ENCODE measurements at places on chromosomes 7 and 10. TPM values are rescaled to one million over a fixed set of nuclear protein-coding genes. Genes with fewer than 3 reads are reported as not detected.

Gene SLC26A3
- total RNA-seq, result not detected

Gene PON3
- 5.9 TPM for total RNA-seq

Gene GIMAP4
- total RNA-seq, result 19.3 TPM

Gene ALOX5
- total RNA-seq, result 67.5 TPM

Gene MRPL43
- total RNA-seq, result 84.6 TPM

Gene NUTM2B
- total RNA-seq, result 0.16 TPM

Gene GDF2
- total RNA-seq, result not detected

Gene TAS2R38
- not detected for total RNA-seq

Gene CRPPA
- 2.9 TPM for total RNA-seq

Gene TMEM176B
- 105 TPM for total RNA-seq

Gene ODAD2
- 0.33 TPM for total RNA-seq

Gene LFNG
- total RNA-seq, result 9.1 TPM

Gene FZD8
- total RNA-seq, result 2.9 TPM

Gene PPP1R3A
- total RNA-seq, result not detected

DNA sequence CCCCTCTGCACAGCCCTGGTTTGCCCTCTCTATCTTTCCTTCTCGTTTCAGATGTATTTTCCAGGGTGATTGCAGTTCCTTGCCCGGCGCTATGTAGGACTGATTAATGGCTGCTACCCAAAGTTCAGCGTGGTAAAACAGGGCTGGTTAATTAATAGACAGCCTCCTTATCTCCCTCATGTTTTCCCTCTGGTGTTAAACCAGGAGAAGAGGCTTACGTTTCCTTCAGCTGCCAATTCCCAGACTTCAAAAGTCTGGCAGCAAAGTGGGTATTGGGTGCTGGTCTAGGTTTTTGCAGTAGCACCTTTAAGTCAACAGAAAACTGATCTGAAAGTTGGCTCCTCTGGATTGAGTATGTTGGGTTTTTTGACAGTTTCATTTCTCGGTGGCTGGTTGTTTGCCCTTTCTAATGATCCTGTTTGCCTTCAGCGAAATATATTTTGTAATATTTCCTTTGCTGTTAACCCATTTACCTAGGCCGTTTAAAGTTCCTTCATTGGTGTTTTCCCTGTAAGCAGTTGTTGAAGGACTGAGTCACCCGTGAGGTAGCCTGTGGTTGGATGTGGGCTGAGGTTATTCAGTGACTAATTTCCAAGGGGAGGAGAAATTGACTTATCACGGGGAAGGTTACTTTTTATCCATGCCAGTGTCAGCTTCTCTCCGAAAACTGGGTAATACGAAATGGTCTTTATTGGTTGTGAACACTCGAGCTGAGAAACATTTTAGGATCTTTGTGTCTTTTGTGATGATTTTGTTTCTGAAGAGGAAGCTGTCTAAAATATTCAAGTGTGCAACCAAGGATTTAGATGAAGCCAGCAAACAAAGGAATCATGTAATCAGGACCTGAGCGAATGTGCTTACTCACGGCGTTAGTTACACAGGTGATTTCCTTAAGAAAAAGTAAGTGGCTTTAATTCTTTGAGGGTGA lies 257.2 kb downstream of the KIAA1217 start:
- H3K27me3 ChIP-seq, result no peaks in the 10 kb centered on the region
- peaks cover 20% of the 10 kb centered on the region for H3K4me1 ChIP-seq
- H3K36me3 ChIP-seq, result no peaks in the 10 kb centered on the region
- H3K27ac ChIP-seq, result peak overlapping the region; percentile 97
- DNase-seq, result no peak

GRCh38 chr7:158191671-158192070 lies 396.0 kb downstream of the PTPRN2 start:
- no peaks in the 10 kb centered on the region for H3K27me3 ChIP-seq
- H3K36me3 ChIP-seq, result no peaks in the 10 kb centered on the region
- no peak overlapping the region for H3K4me3 ChIP-seq
- DNase-seq, result no peak
- H3K4me1 ChIP-seq, result no peaks in the 10 kb centered on the region
- no peak overlapping the region for H3K27ac ChIP-seq

- peaks cover 6% of the 10 kb centered on the region for H3K4me1 ChIP-seq
- H3K27me3 ChIP-seq, result no peaks in the 10 kb centered on the region
- no peak for DNase-seq
These were observed 527 bp upstream of the BCAP29 start for GRCh38 chr7:107579554-107579884.

DNA sequence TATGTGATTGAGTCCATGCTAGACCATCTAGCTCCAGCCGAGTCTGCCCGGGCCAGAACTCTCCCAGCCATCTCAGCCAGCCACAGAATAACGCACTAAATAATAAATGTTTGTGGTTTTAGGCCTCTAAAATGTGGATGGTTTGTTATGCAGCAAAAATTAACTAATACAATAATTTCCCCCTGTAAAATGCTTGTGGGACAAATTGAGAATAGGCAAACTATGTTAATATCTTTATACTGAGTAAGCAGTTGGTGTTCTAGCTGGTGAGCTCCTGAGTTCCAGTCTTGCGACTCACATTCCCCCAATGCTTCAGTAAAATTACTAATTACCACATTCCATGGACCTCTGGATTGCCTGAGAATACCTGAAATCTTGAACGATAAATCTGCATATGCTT lies 316.8 kb upstream of the NFE2L3 start:
- no peaks in the 10 kb centered on the region for H3K4me1 ChIP-seq
- no peaks in the 10 kb centered on the region for H3K36me3 ChIP-seq
- no peak overlapping the region for H3K4me3 ChIP-seq
- H3K27me3 ChIP-seq, result peaks cover 3% of the 10 kb centered on the region
- no peak for DNase-seq

GRCh38 chr7:14368285-14368684 lies 378.8 kb upstream of the ETV1 start:
- no peak overlapping the region for H3K4me3 ChIP-seq
- no peak overlapping the region for H3K27ac ChIP-seq
- H3K36me3 ChIP-seq, result no peaks in the 10 kb centered on the region
- H3K27me3 ChIP-seq, result no peaks in the 10 kb centered on the region
- DNase-seq, result no peak

- no peaks in the 10 kb centered on the region for H3K36me3 ChIP-seq
- H3K27ac ChIP-seq, result no peak overlapping the region
- DNase-seq, result no peak
- no peaks in the 10 kb centered on the region for H3K4me1 ChIP-seq
- no peak overlapping the region for H3K4me3 ChIP-seq
- H3K27me3 ChIP-seq, result no peaks in the 10 kb centered on the region
These were observed 42.5 kb downstream of the C7orf25 start for GRCh38 chr7:42869131-42870020.

- no peaks in the 10 kb centered on the region for H3K4me1 ChIP-seq
- no peak overlapping the region for H3K27ac ChIP-seq
- no peaks in the 10 kb centered on the region for H3K36me3 ChIP-seq
- H3K27me3 ChIP-seq, result no peaks in the 10 kb centered on the region
These were observed 30.5 kb downstream of the ABCB1 start for GRCh38 chr7:87570178-87570577.

DNA sequence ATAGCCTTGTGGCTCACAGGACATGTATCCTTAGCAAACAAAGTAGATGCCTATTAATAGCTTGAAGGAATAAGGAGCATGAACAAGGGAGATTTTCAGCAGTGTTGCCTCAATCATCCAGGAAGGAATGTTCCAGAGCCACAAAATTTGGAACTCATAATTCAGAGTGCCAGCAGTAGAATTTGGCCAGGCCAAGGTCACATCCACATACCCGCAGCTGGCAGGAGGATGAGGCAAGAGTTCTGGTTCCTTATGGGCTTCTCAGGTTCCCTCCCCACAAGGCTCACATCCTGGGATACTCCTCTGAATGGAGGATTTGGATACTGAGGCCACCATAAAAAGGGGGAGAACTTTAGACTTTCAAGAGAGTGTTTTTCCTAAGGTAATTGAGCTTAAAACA lies 45.8 kb downstream of the SUFU start:
- no peaks in the 10 kb centered on the region for H3K27me3 ChIP-seq
- no peak for DNase-seq
- H3K4me1 ChIP-seq, result peaks cover 3% of the 10 kb centered on the region
- no peaks in the 10 kb centered on the region for H3K36me3 ChIP-seq

GRCh38 chr7:2647594-2648172 lies 15.9 kb downstream of the TTYH3 start:
- no peak overlapping the region for H3K27ac ChIP-seq
- DNase-seq, result no peak
- no peaks in the 10 kb centered on the region for H3K36me3 ChIP-seq
- no peak overlapping the region for H3K4me3 ChIP-seq

GRCh38 chr7:11970132-11970531 lies 138.1 kb upstream of the THSD7A start:
- no peak overlapping the region for H3K4me3 ChIP-seq
- H3K36me3 ChIP-seq, result no peaks in the 10 kb centered on the region
- DNase-seq, result no peak
- no peaks in the 10 kb centered on the region for H3K27me3 ChIP-seq
- no peaks in the 10 kb centered on the region for H3K4me1 ChIP-seq

- no peak for DNase-seq
- H3K27ac ChIP-seq, result peak overlapping the region; percentile 78
These were observed 133.0 kb downstream of the ADAM12 start for GRCh38 chr10:126255313-126255712.

DNA sequence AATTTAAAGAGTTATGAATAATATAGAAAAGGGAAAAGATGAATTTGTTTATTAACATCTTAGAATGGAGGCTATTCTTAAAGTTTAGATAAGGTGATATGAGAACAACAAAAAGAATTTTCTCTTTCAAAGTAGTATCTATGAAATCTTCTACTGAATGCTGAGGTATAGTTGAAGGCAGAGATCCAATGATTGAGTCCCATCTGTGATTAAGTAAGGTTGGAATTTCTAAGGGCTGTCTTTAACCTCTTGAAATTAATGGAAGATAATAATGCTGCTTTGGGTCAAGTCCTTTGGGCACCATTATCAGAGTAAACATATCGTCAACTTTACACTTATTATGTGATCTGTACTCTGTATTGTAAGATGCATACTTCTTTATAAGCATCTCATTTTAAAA lies 307.9 kb downstream of the PRKG1 start:
- H3K27ac ChIP-seq, result no peak overlapping the region
- no peak overlapping the region for H3K4me3 ChIP-seq
- no peaks in the 10 kb centered on the region for H3K36me3 ChIP-seq
- H3K4me1 ChIP-seq, result no peaks in the 10 kb centered on the region
- no peak for DNase-seq

GRCh38 chr7:73824986-73825385 lies 5.8 kb upstream of the CLDN4 start:
- peak overlapping the region; percentile 95 for H3K27ac ChIP-seq
- H3K27me3 ChIP-seq, result no peaks in the 10 kb centered on the region
- peaks cover 3% of the 10 kb centered on the region for H3K4me1 ChIP-seq
- H3K4me3 ChIP-seq, result no peak overlapping the region
- peak; percentile 69 for DNase-seq

- H3K4me3 ChIP-seq, result no peak overlapping the region
- no peak for DNase-seq
- no peaks in the 10 kb centered on the region for H3K27me3 ChIP-seq
- H3K27ac ChIP-seq, result no peak overlapping the region
These were observed 8.5 kb upstream of the ZNF786 start for GRCh38 chr7:149099058-149099457.

DNA sequence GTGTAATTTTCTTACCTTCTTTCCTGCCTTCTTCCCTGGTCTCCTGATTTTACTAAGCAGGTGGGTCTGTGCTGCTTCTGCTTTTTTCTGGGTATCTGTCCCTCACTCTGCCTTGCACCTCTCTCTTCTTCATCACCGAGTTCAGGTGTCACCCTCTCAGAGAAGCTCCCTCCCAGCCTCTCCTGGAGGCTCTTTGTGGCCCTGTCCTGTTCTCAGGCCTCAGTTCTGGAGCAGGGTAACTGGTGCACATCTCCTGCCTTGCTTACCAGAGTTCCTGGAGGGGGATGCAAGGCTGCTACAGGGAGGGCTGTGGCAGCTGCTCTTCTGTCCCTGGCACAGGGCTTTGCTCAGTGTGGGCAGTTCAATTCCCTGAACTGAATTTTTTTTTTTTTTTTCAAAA lies 66.1 kb downstream of the RBM33 start:
- no peak for DNase-seq
- no peak overlapping the region for H3K27ac ChIP-seq
- H3K4me3 ChIP-seq, result no peak overlapping the region
- H3K4me1 ChIP-seq, result no peaks in the 10 kb centered on the region
- no peaks in the 10 kb centered on the region for H3K27me3 ChIP-seq

- no peak for DNase-seq
- no peak overlapping the region for H3K27ac ChIP-seq
- H3K36me3 ChIP-seq, result peaks cover 16% of the 10 kb centered on the region
- no peaks in the 10 kb centered on the region for H3K27me3 ChIP-seq
- H3K4me1 ChIP-seq, result no peaks in the 10 kb centered on the region
- H3K4me3 ChIP-seq, result no peak overlapping the region
These were observed 16.9 kb downstream of the HBP1 start for GRCh38 chr7:107185716-107186115.

- H3K27me3 ChIP-seq, result no peaks in the 10 kb centered on the region
- peaks cover 3% of the 10 kb centered on the region for H3K36me3 ChIP-seq
- no peak for DNase-seq
- no peaks in the 10 kb centered on the region for H3K4me1 ChIP-seq
These were observed 70.0 kb upstream of the CYP26C1 start for GRCh38 chr10:92990615-92991014.

DNA sequence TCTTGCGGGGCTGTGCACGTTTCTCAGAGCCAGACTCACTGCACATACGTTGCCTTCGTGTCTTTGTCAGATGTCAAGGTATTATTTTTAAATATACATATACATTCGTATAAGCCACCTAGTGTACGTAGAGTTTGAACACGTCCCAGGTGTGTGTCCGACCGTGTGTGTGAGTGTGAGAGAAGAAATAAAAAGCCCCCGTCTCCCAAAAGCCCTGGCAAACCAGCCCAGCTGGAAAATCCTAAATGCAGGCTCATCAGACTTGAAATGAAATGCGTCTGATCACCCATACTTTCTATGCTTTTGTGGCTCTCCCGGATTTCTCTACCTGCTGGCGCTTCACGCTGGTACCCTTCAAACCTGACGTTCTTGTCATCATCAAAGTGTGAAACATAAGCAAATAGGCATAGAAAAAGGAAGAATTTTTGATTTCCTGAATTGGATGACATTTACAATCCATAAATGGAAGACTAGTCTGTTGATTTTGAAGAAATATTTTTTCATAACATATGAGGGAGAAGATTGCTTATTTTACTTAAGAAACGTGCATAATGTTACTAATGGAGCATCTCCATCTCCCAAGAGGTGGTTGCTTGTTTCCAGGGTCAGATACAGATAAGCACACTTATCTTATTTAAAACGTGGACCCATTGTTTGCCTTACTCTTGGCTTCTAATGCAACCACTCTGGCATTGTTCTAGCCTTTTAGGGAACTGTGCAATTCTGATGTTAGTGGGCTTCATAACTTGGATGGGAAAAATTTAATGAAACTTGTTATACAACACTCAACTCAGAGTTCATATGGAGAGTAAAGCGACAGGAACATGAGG lies 971 bp downstream of the PRKG1 start:
- H3K4me3 ChIP-seq, result peak overlapping the region; percentile 69
- H3K4me1 ChIP-seq, result no peaks in the 10 kb centered on the region
- no peaks in the 10 kb centered on the region for H3K27me3 ChIP-seq
- H3K27ac ChIP-seq, result peak overlapping the region; percentile 90
- no peaks in the 10 kb centered on the region for H3K36me3 ChIP-seq

DNA sequence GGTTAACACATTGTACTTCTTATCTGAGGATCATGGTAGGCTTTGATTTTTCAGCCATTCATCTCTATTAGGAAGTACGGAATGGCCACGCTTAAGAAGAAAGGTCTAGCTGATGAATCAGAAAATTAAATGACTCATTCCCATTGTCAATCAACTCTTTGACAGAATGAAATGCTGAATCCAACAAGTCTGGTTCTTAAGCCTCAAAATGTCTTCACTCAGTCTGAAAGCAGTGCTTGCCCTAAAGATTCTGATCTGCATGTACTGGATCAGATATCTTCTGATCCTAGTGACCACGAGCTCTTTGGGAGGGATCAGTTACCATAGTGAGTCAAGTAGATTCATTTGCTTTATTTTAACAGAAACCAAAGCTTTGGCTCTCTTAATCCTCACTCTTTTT lies 5.7 kb upstream of the CELF2 start:
- H3K27me3 ChIP-seq, result peaks cover 3% of the 10 kb centered on the region
- H3K4me1 ChIP-seq, result no peaks in the 10 kb centered on the region
- no peaks in the 10 kb centered on the region for H3K36me3 ChIP-seq
- H3K4me3 ChIP-seq, result no peak overlapping the region
